Activated T-cell treated with anti-CD3 and anti-CD28 coated beads for 48 hours (primary cell): ENCODE measurements at places on chromosomes 7 and 10.
A peak's percentile ranks its signal among the peaks of the same experiment; 100 is the strongest.

DNA sequence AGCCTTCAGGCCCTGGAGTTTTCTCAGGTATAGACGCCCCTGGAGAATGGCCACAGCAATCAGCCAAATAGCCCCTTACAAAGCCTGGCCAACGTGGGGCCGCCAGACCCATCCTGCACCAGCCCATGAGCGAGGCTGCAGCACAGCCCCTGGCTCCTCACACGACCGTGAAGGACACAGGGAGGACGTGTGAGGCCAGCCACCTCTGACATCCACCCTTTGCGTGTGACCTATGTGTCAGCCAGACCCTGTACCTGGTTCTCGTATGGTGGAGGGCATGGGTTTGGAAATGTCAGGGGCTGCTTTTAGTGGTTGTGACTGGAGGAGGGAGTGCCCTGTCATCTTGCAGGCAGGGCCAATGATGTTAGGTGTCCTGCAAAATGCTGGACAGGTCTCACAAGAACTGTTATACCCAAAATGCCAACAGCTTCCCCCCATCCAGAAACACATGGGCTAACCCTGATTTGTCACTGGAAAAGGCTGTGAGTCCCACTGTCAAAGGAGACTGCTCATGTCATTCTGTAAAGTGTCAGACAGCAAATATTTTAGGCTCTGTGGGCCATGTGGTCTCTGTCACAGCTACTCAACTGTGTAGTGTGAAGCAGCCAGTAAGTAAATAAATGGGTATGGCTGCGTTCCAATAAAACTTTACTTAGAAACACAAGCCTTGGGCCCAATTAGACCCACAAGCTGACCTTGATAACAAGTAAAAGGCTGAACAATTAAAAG lies 30.0 kb downstream of the NOD1 start:
- no peak for DNase-seq

DNA sequence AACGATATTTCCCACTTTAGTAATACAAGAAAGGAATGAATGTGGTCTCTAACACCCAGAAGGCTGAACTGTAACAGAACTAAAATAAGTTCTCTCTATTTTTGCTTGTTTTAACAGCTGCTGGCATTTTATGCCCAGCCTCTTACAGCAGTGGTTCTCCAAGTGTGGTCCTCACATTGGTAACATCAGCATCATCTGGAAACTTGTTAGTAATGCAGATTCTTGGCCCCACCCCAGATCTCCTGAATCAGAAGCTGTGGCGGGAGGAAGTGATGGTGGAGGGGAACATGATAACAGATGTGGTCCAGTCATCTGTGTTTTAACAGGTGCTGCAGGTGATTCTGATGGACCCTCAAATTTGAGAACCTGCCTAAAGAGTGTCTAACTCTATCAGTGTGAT lies 170.1 kb downstream of the TMEM26 start:
- no peak for DNase-seq

DNA sequence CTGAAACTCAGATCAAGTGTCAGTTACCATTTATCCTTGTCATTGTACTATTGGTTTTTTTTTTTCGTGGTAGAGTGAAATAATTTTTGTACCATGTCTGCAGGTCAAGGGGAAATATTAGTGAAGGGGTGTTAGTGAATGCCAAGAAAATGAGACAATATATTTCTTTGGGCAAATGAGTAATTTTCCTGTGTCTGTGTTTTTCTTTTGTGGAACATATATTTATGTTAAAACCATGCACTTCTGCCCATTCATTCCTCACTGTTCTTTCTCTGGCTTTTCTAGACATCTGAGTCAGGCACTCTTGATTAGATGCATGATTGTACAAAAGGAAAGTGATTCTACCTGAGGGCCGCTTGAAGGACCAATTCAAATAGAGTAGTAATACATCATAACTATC lies 161.6 kb downstream of the BICC1 start:
- no peak for DNase-seq

GRCh38 chr10:97463363-97464132 lies 17.6 kb downstream of the ZDHHC16 start:
- no peak for DNase-seq

DNA sequence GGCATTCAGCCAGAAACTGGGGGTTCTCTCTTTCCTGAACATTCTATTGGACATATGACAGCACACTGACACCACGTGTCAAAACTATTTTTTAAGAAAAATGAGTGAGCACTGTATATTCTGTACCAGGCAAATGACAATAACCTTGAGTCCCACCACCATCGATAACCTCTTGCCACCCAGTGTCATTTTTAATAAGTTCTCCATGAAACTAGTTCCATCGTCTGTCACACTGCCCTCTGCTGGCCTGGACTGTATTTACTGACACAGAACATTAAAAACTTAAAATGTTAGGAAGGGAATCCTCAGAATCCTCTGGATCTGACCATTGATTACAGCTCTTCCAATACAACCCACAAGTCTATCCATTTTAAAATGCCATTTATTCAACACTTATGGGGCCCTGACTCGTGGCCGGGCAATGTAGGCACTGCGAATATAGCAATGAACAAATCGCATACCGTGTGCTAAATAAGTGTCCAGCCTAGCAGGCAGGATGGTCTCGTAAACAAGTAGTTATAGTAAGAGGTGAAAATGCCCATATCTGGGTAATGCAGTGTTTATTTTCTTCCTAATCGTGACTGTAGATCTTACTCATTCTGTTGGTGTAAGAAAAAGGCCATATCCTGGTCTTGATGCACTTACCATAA lies 35.9 kb upstream of the CACNB2 start:
- DNase-seq, result peak; percentile 25

- DNase-seq, result no peak
These were observed 122.7 kb upstream of the TMEM229A start for GRCh38 chr7:124155432-124156022.

DNA sequence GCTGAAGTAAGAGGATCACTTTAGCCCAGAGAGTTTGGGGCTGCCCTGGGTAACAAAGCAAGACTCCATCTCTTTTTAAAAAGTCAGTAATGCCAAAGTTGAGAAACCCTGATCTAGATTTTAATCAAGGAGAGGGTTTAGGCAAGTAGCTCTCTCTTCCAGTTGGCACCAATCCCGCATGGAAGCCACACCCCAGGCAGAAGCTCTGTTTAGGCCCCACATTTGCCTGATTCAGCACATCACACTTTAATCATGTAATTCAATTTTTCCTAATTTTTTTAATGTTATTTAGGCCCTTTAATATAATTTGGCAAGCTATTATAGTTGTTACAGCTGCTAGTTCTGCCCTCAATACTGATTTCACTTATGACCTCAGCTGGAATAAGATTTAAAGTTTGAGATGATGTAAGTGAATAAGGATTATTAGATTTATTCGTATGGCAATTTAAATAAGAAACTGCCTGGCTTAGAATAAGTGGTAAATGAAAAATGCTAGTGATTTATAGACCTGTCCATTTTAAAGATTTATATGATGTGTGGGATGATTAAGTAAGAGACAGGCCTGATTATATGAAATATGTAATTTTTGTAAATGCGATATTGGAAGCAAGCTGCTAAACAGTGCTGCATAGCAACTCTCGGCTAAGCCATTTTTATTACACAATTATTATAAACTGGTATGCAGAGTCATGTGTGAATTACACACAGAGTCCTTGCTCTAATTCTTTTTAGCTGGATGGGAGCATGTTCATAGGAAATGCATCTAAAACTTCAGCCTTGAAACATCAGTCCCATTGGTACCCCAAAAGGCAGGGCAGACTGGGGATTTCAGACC lies 80.2 kb upstream of the NFE2L3 start:
- no peak for DNase-seq

GRCh38 chr7:14016950-14017349 lies 27.5 kb upstream of the ETV1 start:
- no peak for DNase-seq

- no peak for DNase-seq
These were observed 4.3 kb upstream of the POLM start for GRCh38 chr7:44086627-44087026.

- DNase-seq, result no peak
These were observed 25.0 kb downstream of the ADARB2 start for GRCh38 chr10:1712314-1712713.

GRCh38 chr10:37831495-37832333 lies 25.7 kb downstream of the ZNF248 start:
- DNase-seq, result no peak
